ENCODE measurements at places on chromosomes 13 and 19.

DNA sequence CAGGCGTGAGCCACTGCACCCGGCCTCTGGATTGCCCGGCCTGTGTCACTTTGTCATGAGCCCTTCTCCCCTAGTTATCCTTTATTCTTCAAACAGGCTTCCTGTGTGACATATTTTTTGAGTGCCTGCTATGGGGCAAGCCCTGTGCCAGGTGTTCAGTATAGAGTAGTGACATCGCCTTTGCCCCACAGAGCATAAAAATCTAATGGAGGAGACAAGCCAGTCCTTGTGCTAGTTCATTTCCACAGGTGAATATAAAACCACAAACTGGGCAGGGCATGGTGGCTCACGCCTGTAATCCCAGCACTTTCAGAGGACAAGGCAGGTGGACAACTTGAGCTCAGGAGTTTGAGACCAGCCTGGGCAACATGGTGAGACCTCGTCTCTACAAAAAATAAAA, 43.2 kb downstream of the BBC3 start:
- DNase-seq, result no peak

GRCh38 chr19:19382118-19382517, 23.4 kb upstream of the GATAD2A start:
- DNase-seq, result no peak

GRCh38 chr13:40191186-40191980, 475.1 kb downstream of the FOXO1 start:
- DNase-seq, result peak; percentile 63

GRCh38 chr13:112637017-112637801, 49.3 kb upstream of the TUBGCP3 start:
- DNase-seq, result no peak

DNA sequence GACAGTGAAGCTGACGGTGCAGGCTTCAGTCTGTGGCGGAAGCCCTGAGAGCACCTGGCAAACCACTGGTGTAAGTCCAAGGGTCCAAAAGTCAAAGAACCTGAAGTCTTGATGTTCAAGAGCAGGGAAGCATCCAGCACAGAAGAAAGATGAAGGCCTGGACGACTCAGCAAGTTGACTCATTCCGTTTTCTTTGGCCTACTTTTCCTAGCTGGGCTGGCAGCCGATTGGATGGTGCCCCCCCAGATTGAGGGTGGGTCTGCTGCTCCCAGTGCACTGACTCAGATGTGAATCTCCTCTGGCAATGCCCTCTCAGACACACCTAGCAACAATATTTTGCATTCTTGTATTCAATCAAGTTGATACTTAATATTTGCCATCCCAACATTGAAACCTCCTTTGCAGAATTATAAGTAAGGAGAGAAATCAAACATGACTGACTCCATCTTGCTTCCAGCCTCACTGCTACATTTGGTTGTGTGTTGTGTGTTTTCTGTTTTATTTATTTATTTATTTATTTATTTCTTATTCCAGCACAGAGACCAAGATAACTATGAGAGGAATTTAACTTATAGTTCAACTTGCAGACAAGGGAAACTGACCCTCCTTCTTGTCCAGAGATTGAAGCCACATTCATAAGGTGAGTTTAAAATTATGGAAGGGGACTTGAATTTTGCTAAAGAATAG, 32.8 kb downstream of the IGFL2 start:
- DNase-seq, result no peak

Data from pons (tissue), 1 donor.